ENCODE measurements at places on chromosomes 2 and 18.

GRCh38 chr2:39216346-39217191, 27.2 kb downstream of the CDKL4 start:
- DNase-seq, result peak; percentile 46

DNA sequence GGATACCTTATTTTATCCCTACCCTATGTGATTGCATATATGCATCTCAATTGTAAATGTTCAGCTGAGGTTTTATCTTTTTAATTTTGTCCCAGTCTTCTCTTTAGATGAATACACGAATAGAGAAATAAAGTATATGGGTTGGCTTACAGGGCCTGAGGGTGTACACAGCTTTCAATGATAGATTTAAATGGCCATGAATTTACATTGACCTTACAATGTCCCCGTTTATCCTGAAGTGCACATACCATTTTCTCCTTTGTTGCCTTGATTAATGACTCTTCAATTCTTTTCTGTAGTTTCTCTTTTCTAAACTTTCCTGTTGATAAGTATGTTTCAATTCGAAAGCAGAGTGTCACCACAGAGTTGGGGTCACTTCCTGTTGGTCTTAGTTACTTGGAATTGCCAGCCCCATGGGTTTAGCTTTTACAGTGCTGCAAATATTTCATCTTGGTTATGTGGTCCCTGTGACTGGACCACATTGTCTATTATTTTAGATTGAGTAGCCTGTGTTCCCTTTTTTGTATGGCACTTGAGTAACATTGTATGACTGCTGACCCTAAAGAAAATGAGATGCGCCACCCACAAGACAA, 1616.3 kb upstream of the ACVR2A start:
- no peak for DNase-seq

- DNase-seq, result no peak
These were observed 47.9 kb downstream of the EPHA4 start for GRCh38 chr2:221524158-221524557.

DNA sequence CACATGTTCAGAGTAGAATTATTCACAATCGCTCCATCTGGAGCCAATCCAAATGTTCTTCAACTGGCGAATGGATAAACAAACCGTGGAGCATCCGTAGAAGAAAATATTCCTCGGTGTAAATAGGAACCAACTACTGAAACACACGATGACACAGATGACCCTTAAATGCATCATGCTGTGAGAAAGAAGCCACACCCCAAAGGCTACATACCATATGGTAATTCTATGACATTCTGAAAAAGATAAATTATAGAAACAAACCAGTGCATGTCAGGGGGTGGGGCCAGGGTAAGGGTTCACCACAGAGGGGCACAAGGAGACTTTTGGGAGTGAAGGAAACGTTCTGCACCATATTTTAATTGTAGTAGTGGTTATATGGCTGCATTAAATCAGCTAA, 312.2 kb upstream of the SMIM21 start:
- no peak for DNase-seq

GRCh38 chr18:39622431-39622830, 2056.8 kb upstream of the CELF4 start:
- DNase-seq, result no peak

DNA sequence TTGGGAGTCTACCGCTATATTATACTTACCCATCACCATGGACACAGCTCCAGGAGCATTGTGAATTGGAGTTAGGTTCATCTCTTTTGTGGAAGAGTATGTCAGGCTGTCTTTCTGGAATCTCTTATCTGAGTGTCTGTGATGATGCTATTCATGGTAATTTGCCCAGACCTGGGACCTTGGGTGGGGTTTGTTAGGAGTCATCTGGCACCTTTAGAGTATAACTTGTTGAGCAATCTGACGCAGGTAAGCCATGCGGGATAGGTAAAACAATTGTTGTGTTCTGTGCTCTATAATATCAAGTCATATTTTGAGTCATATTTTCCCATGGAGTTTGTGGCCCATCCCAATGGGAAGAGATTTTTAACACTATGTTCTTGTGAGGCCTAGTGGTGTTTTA, 49.7 kb upstream of the MAPRE2 start:
- DNase-seq, result no peak

- DNase-seq, result no peak
These were observed 292.5 kb downstream of the NUP35 start for GRCh38 chr2:183416753-183417152.
